AG10803 (cell line): ENCODE measurements at places on chromosomes 5 and 9.

DNA sequence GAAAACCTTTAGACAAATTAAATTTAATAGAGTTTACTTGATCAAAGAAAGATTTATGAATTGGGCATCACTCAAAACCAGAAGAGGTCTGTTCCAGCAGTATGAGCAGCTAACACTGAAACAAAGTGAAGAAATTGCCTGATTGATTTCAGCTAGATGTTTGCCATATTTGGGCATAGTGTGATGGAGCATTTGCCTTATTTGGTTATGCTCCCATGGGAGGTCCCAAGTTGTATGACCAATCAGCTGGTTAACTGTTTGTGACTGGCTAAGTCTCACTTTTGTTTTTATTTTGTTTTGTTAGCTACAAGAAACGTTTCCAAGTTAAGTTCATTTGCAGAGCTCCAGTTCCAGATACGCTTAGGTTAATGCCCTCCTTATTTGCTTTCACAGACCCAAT, 53.3 kb upstream of the LMNB1 start:
- peak; percentile 4 for DNase-seq

DNA sequence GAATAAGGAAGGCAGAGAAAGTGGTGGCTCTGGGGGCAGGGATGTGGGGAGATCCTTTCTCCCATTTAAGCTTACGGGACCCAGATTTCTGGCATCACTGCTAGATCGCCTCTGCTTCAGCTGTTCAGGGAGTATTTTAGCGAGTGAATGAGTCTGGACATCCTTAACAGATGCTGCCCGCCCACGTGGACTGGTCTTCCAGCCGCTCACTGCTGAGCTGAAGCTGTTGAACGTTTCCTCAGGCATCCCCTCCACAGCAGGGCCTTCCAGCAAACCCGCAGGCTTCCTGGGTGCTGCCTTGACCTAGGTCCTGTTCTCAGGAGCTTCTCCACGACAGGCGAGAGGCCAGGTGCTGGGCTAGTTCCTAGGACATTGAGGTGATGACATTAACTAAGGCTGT, 144.4 kb upstream of the EFNA5 start:
- DNase-seq, result no peak

- no peak for DNase-seq
These were observed 2.9 kb upstream of the DPM2 start for GRCh38 chr9:127940593-127940992.

- peak; percentile 84 for DNase-seq
These were observed 129.6 kb downstream of the KCNIP1 start for GRCh38 chr5:170633235-170634081.

- DNase-seq, result peak; percentile 95
These were observed 75.1 kb upstream of the PANK3 start for GRCh38 chr5:168654211-168654721.

GRCh38 chr5:111309384-111309783, 85.2 kb downstream of the CAMK4 start:
- no peak for DNase-seq

DNA sequence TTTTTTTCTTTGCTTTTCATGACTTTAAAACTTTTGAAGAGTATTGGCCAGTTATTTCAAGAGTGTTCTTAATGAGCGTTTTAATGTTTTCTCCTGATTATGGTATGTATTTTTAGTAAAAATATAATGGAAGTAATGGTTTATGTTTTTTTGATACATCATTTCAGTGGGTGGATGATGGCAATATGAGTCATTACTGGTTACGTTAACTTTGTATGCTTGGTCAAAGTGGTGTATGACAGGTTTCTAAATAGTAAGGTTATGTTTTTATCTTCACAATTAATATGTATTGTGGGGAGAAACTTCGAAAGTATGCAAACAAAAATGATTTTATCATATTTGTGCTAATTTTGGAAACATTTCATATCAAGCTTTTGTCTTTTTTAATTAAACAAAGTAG, 176.7 kb upstream of the PRDM9 start:
- DNase-seq, result no peak

GRCh38 chr9:36878986-36879982, 154.8 kb downstream of the PAX5 start:
- no peak for DNase-seq

DNA sequence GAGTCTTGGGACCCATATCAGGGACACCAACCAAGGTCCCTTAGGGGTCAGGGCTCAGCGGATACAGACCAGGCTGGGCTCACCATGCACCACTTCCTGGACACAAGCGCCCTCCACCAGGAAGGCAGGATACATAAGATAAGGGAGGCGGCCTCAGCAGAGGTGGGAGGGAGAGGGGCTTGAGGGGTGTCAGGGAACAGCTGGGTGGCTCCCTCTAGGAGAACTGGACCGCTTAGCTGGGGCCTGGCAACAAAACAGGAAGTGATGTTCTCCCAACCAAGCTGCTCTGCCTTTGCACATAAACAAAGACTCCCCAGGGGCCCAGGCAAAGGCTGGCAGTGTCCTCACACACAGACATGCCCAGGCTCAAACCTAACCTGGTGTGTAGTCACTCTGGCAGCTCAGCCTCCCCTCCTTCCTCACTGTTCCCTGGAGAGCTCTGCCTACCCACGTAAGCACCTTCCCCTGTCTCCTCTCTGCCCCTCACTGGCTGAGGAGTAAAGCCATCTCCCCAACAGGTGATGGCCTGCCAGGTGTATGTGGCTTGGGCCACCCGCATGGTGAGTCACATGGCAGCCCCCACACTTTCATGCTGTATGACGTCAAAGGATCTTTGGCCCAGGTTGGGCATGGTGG, 5.8 kb upstream of the BICD2 start:
- peak; percentile 32 for DNase-seq

DNA sequence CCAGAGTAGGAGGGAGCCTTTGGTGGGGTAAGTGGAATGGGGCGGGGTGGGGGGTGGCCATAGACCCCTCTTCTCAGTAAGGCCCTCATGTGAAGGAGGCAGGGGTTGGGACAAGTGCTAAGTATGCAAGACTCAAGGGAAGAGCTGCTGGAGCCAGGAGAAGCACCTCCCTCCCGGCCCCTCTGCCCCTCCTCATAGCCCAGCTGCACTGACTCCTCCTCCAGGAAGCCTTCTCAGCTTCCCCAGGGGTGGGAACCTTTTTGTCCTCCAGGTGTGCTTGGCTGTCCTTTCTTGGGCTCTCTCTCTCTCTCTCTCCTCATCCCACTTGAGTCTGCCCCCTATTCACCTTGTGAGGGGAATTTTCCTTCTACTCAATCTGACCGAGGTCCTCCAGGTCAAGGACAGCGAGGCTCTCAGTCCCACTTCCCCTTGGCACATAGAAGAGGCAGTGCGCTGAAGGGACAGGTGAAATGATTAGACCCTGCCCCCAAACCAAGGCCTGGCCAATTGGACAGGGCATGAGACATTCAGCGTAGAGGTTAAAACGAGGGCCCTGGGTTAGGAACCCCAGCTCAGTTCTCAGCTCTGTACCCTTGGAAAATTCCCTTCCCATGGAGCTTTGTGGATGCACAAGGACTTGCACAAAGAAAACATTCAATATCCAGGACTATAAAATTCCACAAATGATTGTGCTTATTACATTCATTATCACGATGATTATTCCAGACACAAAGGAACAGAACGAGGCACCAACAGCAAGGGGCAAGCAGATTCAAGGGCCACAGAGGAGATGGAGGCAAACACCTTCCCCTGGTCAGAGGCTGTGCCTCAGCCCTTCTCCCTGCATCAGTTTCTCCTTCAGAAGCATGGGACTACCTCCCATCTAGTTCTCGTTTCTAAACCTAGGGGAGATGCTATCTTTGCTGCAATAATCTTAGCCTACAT, 45.6 kb upstream of the IL17B start:
- DNase-seq, result no peak

- DNase-seq, result no peak
These were observed 254.8 kb downstream of the CDK5RAP2 start for GRCh38 chr9:120324996-120325642.

DNA sequence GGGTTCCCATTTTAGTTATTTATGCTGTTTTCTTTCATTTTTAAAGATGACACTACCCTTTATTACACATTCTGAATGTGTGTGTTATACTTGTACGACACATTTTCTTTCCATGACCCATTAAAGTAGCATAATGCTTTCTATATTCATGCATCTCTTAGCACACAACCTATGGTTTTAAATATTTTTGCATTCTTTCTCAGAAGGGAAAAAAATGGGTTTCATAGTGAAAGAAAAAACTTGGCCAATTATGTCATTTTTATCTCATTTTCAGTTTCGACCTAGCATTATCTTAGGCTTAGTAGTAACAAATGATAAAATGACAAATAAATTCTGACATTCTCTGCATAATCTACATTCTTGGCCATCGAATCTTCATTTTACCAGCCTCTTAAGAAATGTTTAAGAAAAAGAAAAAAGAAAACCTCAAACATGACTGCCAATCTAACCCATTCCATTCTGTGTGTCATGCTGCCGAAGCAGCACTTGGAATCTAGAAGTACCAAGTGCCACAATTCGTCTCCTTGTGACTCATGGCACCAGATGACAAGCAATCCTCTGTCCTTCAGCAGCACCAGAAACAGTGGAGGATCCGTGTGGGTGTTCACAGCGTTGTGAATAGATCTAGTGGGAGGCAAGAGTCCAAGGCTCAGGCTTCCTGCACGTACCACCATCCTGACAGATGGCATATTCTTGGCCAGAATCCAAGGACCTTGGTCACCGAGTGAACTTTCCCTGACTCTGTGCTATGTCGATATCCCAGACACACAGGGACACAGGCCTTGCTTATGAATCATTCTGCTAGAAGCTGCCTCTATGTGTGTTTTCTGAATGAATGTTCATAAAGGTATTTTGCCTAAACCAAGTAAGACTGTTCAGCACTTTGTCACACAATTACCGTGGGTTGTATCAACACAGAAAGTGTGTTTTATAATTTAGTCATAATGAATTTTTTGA, 502.7 kb downstream of the NR2F1-AS1 start:
- peak; percentile 99 for DNase-seq

GRCh38 chr9:121340676-121341392, 29.2 kb downstream of the STOM start:
- DNase-seq, result no peak

DNA sequence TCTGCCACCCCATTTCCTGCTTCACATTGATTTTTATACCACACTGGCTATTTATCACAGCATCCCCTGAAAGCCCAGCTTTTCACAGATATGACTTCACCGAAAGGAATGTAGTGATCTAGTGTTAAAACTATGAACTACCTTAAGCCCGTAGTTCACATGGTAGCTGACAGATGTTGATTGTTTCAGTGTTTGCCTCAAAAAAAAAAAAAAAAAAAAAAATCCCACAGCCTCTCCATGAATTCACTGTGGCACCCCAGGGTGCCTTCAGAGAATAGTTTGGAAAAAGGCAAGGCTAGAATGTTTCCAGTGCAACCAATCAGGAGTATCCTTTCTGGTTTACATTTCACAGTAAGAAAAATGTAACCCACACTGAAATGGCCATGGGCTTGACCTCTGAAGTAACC, 37.1 kb downstream of the GLIS3 start:
- DNase-seq, result peak; percentile 89

- no peak for DNase-seq
These were observed 1298.8 kb upstream of the CDH6 start for GRCh38 chr5:29894668-29895067.

GRCh38 chr5:40436535-40437237, 243.0 kb upstream of the PTGER4 start:
- DNase-seq, result no peak

GRCh38 chr5:108280960-108281569, 100.8 kb downstream of the FBXL17 start:
- DNase-seq, result no peak

DNA sequence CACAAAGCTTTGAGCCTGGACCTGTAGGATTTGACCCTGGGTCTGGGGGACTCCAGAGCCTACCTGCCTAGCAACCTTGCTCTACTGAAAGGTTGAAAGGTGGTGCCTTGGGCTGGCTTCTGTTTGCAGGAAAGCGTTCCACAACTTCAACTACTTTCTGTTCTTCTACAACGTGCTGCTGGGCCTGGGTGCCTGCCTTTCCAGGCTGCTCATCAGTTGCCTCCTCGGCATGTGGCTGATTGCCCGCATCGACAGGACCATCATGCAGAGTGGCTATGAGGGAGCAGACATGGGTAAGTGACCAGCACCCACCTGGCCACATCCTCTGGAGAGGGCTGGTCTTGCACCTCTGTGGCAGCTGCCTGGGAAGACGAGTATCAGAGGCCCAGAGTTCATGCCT, 13.6 kb upstream of the CCDC180 start:
- no peak for DNase-seq

DNA sequence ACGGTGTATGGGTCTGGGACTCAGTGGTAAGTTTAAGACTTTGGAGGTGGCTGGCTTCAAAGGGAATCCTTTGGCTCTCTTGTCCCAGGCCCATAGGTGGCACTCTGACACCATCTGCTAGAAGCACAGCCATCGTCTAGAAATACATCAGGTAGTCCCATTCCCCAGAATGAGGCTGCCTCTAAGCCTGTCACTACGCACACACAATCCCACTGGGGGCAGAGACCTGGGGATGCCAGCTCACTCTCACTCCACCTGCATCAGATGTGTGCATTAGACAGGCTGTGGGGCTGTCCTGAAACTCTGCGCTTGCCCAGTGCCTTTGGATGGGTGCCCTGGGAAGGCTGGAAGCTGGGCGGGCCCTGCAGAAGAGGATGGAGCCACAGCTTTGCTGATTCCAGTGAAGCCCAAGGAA, 127.5 kb upstream of the PANK3 start:
- peak; percentile 19 for DNase-seq
